SK-N-DZ (cell line): ENCODE measurements at places on chromosomes 5 and 9.

DNA sequence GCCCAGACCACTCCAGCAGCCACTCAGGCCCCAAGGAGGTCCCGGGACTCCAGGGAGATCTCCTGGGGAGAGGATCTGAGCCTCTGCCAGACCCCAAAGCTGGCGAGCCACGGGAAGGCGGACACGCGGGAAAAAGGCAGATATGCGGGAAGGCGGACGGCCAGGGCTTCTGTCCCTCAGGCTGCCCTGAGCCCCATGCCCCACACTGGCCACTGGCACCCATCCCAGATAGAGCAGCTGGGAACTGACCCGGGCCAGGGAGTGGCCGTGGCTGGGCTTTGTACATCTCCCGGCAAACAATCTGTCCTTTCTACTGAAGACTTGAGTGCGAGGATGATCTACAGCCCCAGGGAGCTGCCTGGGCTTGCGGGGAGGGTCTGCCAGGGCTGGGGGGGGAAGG, 21.1 kb upstream of the NOTCH1 start:
- no peak for DNase-seq

- no peak for DNase-seq
Observed at GRCh38 chr9:136644593-136645351, 17.9 kb upstream of the EGFL7 start.

DNA sequence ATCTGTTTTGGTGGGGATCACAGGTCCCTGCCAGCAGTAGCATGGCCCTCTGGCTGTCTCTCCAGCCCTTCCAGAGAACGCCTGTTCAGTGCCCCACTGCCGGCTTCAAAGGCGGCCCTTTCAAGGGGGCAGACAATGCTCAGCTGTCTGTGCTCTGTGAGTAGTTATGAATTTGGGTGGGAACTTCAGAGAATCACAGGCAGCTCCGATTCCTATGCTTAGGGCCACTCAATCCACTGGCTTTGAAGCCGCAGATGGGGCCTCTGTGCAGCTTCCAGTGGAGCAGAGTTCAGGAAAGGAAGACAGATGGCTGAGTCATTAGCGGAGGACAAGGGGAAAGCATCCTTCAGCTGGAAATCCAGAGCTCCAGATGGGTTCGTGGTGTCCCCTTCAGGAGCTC, 42.4 kb downstream of the NKX2-5 start:
- DNase-seq, result no peak

DNA sequence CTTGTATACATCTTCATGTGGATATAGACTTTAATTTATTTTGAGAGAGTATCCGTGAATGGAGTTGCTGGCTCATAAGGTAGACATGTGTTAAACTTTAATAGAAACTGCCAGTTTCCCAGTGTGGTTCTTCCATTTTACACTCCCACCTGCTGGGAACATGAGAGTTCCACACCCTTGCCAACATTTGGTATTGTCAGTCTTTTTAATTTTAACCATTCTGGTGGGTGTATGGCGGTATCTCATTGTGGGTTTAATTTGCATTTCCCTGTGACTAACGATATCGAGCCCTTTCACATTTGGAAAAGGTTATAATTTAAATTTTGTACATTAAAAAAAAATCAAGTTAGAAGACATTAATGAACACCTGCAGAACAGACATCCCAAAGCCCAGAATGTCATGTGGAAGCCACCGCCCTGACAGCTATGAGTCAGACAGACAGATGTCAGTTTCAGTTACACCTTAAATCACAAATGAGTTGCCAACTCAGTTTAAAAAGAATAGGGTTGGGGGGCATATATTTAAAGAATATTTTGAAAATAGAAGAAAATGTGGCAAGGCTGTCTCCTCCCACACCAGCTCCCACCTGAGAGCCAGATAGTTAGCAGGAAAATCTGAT, 36.9 kb downstream of the ANKRD33B start:
- no peak for DNase-seq

- DNase-seq, result peak; percentile 71
Observed at GRCh38 chr5:74316064-74316603, 324.4 kb downstream of the ENC1 start.

DNA sequence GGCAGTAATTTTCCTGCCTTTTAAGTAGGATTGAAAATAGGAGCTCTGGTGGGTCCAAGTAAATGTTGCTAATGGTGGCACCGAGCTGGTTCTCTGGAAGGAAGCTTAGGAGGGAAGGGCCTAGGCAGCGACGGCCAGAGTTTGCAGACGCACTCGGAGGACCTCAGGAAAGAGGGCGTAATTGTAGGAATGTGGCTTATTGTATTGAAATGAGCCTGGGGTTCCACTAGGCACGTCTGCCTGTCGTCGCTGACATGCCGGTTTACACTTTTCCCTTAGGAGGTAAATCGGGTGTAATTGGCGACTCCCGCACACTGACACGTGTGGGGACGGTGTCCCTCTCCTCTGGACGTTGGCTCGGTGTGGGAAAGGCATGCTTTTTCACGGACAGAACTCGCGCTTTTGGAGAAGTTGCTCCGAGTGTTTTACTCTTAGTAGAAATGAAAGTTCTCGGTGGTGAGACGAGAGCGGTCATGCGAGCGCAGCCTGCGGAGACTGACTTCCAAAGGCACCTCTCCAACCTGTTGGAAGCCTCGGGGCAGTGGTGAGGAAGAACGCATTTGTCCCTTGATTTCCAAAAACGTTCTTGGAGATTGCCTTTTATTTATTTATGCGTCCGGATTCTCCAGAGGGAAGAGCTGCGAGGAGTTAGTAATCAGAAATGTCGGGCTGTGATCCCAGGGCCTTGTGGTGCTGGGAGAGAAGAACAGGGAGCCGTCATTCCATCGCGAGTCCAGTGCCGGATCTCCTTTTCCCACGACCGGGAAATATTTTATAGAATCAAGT, 1.3 kb downstream of the NR4A3 start:
- DNase-seq, result peak; percentile 15

DNA sequence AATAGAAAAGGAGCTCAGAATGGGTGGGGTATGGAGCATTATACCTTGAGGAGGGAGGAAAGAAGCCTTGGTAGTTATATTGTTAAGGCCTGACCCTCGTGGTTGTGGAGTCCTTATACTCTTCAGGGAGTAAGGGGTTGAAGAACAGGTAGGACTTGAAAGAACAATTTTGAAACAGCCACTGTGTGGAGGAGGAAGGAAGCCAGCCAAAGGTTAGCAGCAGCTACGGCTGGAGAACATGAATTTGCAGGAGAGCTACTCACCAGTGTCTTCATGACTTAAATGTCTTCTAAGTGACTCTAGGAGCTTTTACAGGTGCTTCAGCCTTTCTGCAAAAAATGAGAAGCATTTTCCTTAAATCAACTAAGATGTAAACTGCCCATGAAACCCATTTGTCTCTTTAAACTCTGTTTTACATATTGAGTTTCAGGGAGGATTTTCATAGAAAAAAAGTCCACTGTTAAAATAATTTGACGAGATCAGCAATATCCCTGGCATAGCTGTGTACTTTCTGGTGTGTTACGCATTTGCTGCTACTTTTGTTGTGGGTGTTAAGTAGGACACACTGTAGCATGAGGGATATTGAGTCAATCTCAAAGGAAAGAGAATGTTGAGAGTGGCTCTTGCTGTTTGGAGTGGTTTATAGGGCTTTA, 110.6 kb upstream of the ELL2 start:
- DNase-seq, result no peak

DNA sequence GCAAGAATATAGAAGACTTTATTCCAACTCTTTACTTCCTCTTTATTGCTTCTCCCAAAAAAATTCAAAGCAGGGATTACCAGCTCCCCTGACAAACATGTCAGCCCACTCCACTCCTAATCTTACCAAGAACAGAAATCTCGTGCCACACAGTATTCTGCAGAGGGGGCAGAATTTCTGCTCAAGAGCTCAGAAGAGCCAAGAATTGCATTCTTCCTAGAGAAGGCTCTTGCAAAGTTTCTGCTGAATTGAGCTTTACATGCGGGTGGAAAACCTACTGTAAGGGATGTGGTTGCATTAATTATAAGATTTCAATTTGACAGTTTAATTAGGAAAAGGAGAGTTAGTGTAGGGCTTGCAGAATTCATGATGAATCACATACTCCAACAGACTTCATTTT, 428.5 kb downstream of the CETN3 start:
- DNase-seq, result no peak

DNA sequence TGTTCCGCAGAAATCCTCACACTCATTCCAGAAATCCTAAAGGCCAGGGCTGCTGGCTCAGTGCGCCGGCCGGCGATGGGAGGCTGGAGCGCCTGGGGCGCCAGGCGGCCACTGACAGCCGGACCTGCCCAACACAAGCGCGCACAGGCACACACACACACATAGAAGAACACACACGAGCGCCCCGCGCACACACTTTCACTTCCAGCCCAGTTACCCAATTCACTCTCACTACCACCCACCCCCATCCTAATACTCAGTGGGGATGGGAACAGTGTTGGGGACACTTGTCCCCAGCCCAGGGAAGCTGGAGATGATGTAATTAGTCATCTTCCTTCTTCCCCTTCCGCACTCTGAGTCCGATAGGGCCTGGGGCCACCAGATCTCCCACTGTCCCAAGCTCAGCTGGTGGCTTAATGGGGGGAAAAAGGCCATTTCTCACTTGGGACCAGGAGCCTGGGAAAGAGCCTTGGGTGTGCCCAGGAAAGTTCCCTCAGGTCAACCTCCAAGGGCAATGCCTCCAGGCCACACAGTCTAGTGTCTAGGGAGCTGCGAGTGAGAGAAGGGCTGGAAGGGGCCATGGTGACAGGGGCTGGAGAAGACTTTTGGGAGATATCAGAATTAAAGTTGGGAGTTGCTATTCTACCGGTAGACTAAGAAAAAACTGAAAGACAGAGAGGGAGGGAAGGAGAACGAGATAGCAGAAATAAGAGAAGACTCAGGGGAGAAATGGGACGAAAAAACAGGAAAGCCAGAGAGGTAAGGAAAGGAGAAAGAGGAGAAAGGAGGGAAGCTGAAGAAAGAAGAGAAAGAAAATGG, 1.7 kb downstream of the EBF1 start:
- DNase-seq, result peak; percentile 48

DNA sequence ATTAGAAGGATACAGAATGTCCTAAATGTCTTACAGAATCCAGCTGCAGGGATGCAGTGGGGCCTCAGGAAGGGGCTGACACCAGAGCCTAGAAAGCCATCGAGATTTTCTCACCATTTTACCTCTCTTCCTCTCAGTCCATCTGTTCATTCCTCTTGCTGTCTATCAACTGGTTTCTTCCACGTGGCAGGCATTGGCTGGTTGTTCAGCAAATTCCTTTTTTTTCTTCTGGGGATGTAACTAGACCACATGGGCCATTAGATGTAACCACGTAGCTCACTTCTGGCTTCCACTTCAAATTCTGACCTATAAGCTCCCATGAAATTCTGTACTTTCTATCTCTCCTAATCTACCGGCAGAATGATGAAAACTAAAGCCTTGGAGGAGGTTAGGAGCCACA, 93.6 kb upstream of the MTAP start:
- no peak for DNase-seq

DNA sequence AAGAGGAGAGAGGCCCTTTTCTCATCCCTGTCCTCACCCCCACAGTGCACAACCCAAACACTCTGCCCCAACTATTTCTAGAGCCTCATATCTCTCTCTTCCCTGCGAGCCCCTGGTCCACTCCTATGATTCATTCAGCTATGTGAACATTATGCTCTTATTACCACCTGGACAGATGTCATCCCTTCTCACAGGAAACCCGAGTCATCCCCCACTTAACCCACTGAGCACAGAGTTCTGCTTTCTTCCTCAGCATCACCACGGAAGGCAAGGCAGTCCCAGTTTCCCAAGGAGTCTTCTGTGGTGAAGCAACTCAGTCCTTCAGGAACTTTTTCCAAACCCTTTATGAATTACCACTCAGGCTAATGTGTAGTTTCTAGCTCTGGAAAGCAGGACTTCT, 1.3 kb downstream of the DNAI1 start:
- DNase-seq, result no peak

- no peak for DNase-seq
Observed at GRCh38 chr9:14383294-14383693, 69.4 kb upstream of the NFIB start.

DNA sequence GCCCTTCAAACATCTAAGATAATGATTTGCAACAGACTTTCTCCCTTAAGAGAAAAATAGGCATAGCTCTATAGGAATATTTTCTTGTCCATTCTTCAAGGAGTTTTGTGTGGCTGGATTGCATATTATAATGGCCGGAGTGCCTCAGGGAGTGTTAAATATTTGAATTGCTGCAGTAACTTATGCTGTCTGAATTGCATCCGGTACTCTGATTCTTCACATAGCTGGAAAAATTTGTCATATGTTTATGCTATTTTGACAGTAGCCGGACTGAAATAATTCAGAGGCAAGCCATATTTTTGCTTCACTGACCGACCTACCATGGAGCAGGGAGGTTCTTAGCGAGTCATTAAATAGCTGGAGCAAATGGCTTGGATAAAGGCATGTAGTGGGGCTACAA, 621.0 kb downstream of the ACTL7B start:
- DNase-seq, result no peak

DNA sequence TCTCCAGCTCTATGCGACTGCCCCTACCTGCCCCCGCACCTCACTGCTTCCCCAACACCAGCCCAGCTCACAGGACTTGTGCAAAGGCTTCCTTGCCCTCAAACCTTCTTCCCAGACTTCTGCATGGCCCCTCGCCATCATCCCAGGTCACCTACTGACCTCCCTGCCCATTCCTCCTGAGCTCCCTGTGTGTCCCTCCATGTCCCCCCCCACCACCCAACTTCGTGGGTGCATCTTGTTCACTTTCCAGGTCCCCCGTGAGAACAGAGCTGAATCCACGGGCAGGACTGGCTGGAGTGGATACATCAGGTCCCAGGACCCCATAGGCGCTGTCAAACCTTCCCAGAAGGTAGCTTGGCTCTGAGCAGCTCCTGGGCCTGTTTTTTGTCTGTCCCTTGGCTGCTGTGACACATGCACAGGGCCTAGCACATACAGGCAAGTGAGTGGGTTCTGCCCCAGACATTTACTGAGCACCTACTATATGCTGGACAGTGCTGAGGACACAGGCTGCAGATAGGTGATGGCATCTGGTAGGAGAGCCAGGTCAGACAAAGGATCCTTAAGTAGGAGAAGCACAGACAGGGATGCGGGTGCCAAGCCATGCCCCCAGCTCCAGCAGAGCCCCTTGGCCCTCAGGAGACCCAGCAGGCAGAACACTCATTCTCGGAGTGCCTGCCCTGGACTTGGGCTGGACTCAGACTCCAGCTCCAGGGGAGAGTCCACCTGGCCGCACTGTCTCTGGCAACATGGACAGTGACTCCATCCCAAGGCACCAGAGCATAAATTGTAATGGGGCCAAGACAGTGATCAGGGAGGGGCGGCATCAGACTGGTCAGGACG, 15.0 kb downstream of the NINJ1 start:
- no peak for DNase-seq

DNA sequence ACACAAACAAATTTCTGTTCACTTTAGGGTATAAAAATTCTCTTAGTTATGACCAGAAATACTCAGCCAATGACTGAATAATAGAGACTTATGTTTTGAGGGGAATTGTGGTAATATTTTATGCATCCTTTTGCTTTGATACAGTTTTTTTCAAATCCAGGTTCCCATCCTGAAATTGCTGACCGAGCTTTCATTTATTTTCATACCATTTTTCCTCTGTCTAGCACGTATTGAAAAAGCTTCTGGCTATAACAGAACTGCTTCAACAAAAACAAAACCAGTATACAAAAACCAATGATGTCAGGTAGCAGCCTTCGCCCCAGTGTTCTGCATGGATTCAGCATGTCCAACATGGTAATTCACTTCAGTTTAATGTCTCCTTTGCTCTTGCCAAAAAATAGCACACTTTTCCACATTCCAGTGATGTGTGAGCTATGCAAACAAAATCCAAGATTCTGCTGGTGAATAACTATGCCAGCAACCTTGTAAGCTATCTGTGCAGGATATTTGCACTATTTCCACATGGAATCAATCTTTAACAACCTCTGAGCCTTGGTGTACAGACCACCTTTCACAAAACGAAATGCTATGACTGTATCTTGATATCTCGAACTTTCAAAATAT, 22.0 kb downstream of the CCNH start:
- no peak for DNase-seq
